ENCODE measurements at places on chromosomes 3 and 15.

GRCh38 chr3:187403768-187404288 is 35.6 kb downstream of the RTP4 start:
- DNase-seq = no peak

DNA sequence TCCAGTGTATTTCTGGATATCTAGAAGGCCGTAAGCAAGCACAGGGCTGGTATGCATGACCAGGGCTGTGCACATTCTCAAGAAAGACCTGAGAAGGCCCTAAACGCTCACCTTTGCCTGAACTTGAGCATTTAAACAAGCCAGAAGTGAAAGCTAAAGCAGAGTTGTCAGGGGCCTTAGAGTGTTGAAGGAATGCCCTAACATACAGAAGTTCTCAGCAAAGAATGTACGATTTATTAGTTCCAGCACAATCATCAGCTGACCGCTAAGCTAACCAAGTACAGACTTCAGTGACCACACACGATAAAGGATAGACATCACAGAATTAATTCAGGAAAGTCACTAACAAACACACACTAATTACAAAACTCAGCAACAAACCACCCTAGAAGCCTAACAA is 8.7 kb downstream of the HLTF start:
- no peak for DNase-seq

- DNase-seq = no peak
These were observed 31.6 kb downstream of the DNAJB8 start for GRCh38 chr3:128435058-128435457.

- no peak for DNase-seq
These were observed 280.9 kb downstream of the FOXP1 start for GRCh38 chr3:71302604-71303003.

DNA sequence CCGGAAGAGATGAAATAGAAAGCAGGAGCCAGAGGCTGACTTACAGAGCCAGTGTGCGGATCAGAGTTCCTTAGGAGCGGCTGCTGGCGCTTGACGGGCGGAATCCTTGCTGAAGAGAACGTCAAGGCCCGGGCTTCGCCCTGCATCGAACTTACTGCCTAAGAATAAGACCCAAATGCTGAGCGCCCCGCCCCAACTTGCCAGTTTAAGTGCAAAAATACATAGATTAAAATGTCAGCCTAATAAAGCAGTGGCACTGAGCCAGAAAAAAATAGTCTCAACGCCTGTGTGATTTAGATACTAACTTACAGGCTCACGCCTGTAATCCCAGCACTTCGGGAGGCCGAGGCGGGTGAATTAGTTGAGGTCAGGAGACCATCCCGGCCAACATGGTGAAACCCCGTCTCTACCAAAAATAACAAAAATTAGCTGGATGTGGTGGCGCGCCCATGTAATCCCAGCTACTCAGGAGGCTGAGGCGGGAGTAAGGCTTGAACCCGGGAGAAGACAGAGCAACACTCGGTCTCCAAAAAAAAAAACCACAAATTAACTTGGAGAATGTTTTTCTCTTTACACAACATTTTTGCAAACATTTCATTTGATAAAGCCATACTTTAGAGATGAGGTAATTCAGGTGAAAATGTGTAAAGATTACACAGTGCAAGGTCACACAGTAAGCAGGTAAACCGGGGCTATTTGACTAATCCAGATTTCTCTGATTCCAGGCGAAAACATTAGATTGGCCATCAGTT is 1.2 kb upstream of the UBP1 start:
- no peak for DNase-seq

- DNase-seq = no peak
These were observed 1.3 kb upstream of the HRG start for GRCh38 chr3:186664506-186664905.

DNA sequence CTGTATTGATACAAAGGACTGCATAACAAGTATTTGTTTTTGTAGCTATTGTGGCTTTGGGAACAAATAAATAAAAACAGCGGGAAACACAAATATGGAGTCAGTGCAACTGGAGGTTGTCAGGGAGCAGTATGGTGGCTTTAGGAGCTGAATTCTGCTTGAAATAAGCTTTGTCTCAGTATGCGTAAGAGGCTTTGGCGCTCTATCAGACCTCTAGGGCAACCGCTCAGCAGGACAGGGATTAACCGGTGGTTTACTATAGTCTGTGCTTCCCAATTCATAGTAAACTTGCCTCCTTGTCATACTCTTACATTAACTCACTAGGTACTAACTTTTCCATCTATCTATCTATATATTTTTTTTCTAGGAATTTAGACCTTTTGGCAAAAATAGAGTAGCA is 104.6 kb downstream of the ZIC1 start:
- DNase-seq = no peak

- no peak for DNase-seq
These were observed 266.1 kb upstream of the NR2F2 start for GRCh38 chr15:96064351-96064756.

DNA sequence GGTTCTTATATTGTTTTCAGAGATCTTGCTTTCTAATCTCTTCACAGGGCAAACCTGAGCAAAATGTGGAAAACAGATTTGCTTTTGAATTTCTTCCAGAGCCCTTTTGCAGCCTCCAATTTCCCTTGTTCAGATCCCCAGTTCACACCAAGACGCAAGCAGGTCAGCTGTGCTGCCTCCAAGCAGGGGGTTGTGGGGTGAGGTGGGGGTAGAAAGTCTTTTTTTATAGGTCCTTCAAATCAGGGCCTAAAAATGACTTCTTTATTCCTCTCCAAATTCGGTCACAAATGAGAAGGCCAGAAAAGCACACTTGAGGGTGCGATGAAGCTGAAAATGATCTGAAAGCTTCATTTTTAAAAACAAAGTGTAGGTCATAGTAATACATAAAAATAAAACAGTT is 26.3 kb upstream of the AVEN start:
- no peak for DNase-seq

DNA sequence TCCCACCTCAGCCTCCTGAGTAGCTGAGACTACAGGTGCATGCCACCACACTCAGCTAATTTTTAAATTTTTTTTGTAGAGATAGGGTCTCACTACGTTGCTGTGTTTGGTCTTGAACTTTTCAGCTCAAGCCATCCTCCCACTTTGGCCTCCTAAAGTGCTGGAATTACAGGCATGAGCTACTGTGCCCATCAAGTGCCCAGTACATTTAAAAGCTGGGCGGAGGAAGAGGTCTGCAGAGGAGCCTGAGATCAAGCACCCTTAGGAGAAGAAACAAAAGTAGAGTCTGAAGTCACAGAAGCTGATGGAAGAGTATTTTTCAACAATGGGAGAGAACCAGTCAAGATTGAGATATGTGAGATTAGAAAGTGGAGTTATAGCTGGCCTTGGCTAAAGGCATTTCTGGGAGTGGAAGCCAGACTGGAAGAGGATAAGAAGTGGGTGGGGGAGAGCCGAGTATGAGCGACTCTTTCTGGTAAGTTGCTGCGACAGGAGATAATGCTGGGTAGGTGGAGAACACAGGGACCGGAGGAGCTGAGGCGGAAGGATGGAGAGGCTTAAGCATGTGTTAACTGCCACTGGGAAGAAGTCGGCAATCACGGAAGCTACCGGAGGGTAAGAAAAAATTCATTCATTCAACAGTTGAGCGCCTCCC is 782 bp upstream of the IREB2 start:
- DNase-seq = no peak

DNA sequence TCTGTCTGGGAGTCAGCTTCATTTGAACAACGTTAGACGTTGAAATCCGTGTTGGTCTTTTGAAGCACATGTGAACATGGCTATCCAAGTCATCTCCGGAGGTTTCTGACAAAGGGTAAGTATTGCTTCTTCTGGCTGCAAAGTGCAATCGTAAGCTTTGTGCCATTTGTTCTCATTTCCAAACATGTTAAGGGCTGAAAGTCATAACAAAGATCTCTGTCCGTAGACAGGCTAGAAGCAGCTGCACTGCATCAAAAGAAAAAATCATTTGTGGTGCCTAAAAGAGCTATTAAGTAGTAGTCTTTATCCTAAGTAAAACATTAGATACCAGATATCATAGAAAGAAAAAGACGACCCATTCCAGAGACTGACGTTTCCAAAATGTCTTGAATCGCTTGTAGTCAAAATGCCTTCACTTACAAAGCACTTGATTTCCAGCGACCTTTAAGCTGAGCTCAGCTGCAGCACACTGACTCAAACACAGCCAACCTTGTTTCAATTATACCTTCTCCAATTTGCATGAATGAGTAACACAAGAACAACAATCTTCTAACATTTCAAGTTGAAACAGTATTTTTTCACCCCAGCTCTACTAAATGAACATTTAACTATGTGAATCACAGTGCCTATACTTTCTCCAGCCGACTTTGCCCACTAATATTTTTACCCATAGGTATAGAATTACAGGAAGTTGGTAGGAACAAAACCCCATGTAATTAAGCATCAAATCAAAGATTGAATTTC is 76.6 kb downstream of the NEDD4 start:
- no peak for DNase-seq

DNA sequence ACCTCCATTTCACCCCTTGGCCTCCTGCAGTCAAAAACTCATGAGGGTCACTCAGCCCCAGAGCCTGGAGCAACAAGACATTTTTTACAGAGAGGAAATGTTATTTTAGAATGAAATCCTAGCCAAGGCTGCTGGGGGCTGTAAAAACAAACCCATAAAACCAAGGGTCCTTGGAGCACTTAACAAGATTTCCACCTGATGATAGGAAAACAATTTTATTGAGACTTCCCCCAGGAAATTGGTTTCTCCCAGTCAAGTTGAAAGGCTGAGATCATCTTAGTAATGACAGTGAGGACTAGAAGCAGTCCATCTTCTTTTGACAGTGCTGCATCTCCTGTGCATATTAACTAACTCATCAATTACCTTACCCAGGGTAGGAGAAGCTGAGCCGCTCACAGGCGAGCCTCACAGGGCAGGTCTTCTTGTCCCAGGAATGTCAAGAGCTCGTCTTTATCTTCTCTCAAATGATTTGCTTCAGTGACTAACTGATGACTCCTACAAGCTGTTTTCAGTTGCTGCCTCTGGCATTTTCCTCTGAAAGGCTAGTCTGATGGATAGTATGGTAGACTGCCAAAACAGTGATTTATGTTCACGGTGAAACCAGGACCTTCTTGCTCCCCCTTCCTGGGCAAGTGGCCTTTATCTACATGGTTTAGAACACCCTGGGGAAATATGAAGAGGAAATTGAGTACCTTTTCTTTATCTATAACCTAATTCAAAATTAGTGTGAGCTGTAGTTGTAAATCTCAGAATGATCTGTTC is 34.6 kb upstream of the AEN start:
- no peak for DNase-seq

DNA sequence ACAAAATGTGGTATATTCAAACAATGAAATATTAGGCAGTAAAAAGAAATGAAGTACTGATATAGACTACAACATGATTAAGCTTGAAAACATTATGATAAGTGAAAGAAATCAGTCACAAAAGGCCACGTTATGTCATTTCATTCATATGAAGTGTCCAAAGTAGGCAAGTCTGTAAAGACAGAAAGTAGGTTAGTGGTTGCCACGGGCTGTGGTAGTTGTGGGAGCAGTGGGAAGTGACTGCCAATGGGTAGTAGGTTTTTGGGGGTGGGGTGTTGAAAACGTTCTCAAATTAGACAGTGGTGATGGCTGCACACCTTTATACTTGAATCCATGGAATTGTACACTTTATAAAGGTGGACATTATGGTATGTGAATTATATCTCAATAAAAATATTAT is 12.1 kb downstream of the GALNT15 start:
- peak; percentile 18 for DNase-seq
